ENCODE measurements at places on chromosomes 7 and 10.

GRCh38 chr7:96397936-96398598 lies 76.2 kb upstream of the SLC25A13 start:
- DNase-seq, result no peak

DNA sequence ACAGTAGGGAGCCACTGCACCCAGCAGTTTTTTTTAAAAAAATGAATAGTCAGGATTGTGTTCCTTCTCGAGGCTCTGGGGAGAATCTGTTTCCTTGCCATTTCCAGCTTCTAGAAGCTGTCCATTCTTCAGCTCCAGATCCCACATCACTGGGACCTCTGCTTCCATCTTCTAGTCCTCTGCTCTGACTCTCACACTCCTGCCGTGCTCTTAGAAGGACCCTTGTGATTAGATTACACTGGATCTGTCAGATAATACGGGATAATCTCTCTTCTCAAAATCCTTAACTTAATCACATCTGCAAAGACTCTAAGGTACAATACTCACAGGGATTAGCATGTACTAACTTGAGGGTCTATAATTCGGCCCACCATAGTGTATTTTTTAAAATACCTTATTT lies 158.9 kb upstream of the SP4 start:
- no peak for DNase-seq

DNA sequence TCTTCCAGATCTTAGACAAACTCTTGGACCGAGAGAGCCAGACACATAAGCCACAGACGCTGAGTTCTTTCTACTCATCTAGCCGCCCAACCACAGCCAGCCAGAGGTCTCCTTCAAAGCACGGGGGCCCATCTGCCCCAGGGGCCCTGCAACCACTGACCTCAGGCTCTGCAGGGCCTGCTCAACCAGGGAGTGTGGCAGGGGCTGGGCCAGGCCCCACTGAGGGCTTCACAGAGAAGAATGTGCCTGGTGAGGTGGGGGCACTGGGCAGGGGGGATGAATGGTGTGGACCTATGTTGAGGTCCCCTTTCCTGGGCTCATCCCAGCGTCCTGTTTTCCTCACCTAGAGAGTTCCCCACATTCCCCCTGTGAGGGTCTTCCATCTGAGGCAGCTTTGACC lies 11.4 kb downstream of the ZSWIM8 start:
- no peak for DNase-seq

- DNase-seq, result no peak
These were observed 123.9 kb upstream of the PPIF start for GRCh38 chr10:79223091-79224048.

GRCh38 chr7:113015034-113015645 lies 71.5 kb downstream of the GPR85 start:
- DNase-seq, result no peak

DNA sequence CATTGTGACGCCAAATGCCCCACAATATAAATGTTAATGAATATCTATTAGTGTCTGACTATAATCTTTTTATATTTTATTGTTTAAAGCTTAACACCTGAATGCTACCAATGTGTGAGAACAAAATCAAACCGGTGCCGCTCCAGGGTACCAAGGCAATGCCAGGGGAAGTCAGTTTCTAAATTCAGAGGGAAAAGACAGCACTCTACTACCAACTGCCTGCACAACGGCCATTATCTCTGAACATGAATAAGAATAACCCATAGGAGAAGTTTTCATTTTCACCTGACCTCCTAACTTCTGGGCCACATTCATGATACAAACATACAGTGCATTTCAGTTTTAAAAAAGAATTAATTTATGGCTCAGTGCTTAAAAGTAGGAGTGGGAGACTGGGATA lies 21.7 kb downstream of the USP6NL start:
- DNase-seq, result no peak

- no peak for DNase-seq
These were observed 79.3 kb upstream of the MDFIC start for GRCh38 chr7:114842551-114843065.

DNA sequence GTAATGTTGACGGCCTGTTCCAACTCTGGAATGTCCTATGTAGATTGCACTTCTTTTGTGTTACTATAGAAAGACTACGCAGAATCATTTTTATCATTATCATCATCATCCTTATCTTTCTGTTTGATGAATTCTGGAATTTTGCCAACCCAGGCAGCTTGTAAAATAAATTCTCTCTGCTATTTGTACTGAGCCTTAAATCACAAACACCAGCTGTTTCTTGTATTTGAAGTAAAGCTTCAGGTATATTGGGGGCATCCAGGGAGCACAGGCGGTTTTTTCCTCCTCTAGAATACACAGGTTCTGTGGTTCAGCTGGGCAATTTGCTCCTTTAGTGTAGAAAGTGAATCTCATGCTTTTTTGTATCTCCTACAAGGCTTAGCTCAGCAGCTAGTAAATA lies 14.9 kb upstream of the CPA5 start:
- DNase-seq, result no peak

DNA sequence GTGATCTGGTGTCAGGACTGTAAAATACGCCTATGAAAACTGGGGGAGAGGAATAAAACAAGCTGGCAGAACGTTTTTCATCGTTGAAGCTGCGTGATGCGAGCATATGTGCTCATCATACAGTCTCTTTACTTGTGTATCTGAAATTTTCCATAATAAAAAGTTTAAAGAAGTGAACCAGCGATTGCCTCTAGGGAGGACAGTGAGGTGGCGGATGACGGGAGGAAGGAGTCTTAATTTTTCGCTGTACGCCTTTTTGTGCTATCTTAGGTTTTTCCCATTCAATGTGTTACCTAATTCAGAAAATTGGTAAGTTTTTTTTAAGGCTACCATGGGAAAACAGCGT lies 891 bp upstream of the WAPL start:
- DNase-seq, result no peak

- no peak for DNase-seq
These were observed 23.5 kb upstream of the SAMD9L start for GRCh38 chr7:93171606-93172226.

DNA sequence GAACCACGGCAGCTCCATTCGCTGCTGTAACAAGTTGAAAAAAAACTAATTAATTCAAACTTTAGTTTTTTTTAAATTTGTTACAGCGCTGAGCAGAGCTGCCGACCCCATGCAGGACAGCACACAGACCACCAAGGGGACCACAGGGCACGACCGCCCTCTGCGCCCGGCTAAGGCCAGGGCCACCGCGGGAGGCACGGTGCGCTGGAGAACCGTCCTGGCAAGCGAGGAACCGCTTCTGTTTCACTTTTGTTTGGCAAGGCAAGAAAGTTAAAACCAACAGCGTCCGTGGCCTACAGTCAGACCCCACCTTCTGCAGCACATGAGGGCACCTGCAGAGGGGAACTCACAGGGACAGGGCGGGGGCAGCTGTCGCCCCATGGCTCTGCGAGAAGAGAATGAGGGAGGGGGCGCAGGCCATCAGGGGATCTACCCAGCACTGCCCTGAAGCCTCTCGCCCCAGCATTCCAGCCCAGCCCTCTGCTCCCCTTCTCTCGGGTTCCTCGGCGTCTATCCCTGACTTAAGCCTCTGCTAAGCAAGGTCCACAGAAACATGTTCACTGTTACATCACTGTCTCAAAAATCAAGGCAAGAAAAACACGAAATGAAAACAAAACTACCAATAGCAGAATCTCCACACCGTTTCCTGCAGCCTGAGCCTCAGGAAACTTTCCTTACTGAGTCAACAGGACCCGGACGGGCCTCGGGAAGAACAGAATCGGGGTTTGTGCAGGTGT lies 204.4 kb downstream of the DIP2C start:
- DNase-seq, result no peak

DNA sequence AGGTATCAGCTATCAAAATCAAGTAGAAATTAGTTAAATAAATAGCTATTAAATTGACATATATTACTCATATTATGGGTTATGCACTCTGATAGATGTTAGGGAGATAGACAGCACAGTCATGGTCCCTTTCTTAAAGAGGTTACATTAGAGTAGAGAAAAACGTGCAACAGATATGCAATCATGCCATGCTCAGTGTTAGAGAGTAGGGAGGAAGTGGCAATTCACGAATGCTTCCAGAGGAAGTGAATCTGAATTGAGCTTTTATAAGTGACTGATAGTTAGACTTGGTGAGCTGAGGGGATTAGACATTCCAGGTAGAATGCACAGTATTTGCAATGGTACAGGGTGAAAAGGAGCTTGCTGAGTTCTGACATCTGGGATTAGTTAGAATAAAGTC lies 349.8 kb downstream of the NXPH1 start:
- no peak for DNase-seq

DNA sequence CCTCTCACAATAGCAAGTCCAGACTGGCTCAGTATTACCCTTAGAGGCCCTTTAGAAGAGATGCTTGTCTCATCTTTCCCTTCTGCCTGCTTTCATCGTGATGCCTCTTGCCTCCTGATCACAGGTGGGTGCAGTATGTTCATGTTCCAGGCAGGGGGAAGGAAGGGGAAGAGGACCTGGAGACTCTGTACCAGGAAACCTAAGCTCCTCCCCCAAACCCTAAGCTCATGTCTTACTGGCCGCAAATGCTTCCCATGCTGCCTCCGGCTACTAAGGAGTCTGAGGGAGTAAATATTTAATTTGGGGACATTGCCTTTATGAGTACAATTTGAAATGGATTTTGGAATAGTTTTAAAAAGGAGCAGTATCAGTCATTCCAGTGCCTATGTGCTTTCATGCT lies 192.6 kb downstream of the CDCA7L start:
- no peak for DNase-seq

- DNase-seq, result no peak
These were observed 6.0 kb upstream of the SLC29A3 start for GRCh38 chr10:71312811-71313789.

DNA sequence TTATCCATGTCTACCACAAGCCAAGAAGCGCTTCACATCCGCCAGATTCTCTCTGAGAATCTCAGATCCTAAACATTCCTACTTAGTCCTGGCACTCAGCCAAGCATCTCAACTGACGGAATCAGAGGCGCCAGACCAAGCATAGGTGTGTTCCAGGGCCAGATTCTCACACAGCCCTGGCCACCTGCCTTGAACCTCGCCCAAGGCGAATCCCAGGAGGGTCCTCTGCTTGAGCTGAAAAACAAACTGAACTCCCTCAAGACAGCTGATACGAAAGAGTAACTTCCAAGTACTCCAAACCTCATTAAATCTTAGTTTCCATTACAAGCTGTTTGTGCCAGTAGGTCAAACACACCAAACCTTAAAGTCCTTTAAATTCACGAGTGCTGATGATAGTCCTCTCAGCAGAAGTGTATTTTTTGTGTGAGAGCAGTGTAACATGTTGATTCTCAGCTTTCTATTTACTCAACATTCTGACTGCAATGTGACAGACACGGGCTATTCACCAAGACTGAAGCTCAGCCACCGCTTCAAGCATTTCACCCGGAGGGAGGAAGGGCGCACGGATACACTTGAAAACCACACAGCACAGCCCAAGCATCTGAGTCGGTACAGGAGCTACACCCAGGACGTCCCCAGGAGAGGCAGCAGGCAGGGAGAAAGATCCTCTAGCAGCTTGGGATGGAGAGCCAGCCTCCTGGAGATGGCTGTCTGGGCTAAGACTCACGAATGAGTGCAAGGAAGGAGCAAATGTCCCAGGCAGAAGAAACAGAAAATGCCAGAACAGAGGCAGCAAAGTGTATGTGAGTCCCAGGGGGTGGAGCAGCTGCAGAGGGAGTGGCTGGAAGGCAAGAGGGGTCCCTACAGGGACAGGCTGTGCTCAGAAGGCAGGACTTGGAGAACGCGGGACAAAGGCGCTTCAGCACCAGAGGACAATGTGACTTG lies 6.0 kb downstream of the PARD3 start:
- DNase-seq, result no peak

- DNase-seq, result no peak
These were observed 24.1 kb downstream of the OAT start for GRCh38 chr10:124394583-124394982.

DNA sequence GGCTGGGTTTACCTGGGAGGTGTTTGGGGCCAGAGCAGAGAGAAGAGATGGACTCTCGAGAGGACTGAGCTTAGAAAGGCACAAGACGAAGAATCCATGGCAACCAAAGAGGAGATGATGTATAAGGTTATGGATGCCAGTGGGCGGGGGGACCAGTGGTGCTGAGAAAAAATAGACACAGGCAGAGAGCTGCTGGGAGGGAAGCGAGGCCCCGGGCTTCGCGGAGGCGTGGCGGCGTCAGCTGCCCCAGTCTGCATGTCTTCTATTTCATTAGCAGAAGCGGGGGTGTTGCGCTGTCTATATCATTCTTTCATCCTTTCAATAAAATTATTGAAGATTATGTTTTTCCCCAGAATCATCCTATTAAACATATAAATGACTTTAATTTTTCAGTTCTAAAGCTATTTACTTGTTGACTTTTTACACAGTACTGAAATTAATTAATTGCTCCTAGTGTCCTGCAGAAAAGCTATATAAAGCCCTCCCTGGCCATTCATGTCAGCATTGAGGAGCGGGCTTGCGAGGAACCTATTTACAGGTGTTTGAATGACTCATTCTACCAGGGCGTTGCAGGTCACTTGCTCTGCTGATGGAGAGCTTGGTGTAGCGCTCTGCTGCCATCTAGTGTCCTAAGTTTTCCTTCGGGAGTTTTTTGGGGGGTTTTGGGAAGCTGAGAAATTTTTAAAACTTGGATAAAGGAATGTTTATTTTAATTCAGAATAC lies 42.9 kb upstream of the BHLHA15 start:
- DNase-seq, result peak; percentile 53

DNA sequence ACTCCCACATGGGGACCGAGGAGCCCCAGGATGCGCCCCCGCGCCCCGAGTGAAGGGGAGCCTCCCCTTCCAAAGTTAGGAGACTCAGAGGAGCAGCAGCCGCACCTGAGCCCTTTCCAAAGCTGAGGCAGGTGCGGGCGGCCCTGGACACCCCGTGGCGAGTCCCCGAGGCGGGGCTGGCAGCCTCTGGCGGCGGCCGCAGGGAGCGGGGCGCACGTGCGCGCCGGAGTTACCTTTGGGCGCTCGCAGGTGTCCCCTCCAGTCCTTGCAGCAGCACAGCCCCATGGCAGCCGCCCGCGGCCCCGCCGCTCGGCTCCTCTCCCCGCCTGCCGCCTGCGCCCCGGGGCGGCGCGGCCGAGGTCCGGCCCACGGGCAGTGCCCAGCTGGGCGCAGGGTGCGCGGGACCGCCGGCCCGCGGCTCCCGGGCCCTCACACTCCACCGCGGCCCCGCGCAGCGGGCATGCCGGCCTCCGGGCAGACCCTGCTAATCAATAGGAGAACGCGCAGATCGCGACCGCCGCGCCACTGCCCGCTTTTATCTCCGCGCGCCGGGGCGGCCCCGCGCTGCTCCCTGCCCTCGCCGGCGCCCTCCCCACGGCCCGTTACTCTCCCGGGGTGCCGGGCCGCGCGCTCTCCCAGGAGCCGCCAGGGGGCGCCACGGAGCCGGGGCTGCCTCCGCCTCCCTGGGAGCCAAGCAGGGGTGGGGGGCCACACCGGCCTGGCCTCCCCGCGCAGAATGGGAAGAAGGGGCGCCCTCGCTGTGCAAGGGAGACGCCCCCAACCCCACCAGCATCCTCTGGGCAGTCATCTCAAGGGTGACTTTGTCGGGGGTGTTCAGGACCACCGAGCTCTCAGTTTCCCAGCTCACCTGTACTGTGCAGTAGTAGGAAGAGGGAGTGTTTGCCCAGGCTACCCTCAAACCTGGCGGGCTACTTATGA lies 80.8 kb downstream of the ARHGAP22 start:
- no peak for DNase-seq

- DNase-seq, result no peak
These were observed 88.6 kb downstream of the RNF216 start for GRCh38 chr7:5692845-5693278.

- DNase-seq, result no peak
These were observed 3.8 kb downstream of the BCCIP start for GRCh38 chr10:125827133-125827532.

- no peak for DNase-seq
These were observed 34.4 kb downstream of the BCAP29 start for GRCh38 chr7:107614425-107614824.

- DNase-seq, result no peak
These were observed 93.1 kb downstream of the ZMYND11 start for GRCh38 chr10:228366-228765.
